ENCODE measurements at places on chromosomes 7 and 10. TPM values are rescaled to one million over a fixed set of nuclear protein-coding genes. Genes with fewer than 3 reads are reported as not detected.

The CELF2 gene
- total RNA-seq, result 32.3 TPM

The MRPS16 gene
- 73.2 TPM for total RNA-seq

The HOXA5 gene
- total RNA-seq, result 7.0 TPM

The RRP12 gene
- total RNA-seq, result 45.3 TPM

The OR2A42 gene
- not detected for total RNA-seq

The TLX1 gene
- total RNA-seq, result not detected

The H2AZ2 gene
- 147 TPM for total RNA-seq

The AEBP1 gene
- total RNA-seq, result 9.5 TPM

- H3K4me1 ChIP-seq, result no peaks in the 10 kb centered on the region
- no peak overlapping the region for H3K4me3 ChIP-seq
- no peak overlapping the region for H3K27ac ChIP-seq
- H3K27me3 ChIP-seq, result no peaks in the 10 kb centered on the region
- no peaks in the 10 kb centered on the region for H3K36me3 ChIP-seq
These were observed 5.8 kb downstream of the GHRHR start for GRCh38 chr7:30969604-30969970.

DNA sequence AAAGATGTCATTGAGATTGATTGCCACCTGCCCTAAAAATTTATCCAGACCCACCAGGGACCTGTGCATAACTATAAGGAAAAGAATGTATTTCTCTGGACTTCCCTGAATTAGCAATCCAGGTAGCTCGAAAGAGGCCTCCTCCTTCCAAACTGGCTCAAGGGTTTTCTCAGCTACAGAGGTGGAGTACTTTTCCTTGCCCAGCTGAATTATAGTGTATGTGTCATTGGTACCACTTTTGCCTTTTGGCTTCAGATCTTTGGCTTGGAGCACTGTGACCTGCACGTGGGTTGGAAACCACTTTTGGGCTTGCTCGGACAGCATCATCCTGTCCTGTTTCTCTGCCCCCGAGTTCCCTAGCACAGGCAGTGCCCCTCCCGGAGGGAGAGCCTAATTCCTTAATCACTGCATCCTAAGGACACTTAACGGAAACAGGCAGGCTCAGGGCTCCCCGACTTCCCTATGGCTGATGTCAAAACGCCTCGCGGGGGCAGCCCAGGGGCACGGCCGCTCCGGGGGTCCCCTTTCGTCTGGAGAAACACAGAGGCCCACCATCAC, 825 bp downstream of the RAB11FIP2 start:
- peak; percentile 64 for DNase-seq
- no peaks in the 10 kb centered on the region for H3K36me3 ChIP-seq
- peak overlapping the region; percentile 92 for H3K27ac ChIP-seq

DNA sequence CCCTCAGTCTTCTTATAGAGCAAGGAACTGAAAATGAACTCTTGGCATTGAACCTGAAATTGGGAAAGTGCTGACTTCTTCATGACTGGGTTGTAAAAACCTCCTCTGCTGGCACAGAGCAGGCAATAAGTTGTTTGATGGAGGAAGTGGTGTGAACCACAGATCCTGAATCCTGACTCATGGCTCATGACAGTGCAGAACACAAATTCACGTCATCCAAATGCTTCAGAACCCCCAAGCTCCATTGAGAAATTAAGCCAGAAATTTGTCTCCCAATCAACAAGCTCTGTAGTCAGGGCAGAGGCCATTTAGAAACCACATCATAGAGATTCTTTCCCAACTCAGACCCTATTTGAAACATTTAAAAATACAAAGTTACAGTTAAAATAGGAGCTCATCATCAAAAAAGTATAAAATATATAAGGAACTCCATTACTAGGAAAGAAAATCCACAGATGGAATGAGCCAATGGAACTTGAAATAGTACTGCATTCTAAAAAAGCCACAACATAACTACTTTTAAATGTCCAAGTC, 10.3 kb upstream of the STK17A start:
- no peak overlapping the region for H3K27ac ChIP-seq
- no peak overlapping the region for H3K4me3 ChIP-seq
- peak; percentile 37 for DNase-seq
- no peaks in the 10 kb centered on the region for H3K36me3 ChIP-seq

DNA sequence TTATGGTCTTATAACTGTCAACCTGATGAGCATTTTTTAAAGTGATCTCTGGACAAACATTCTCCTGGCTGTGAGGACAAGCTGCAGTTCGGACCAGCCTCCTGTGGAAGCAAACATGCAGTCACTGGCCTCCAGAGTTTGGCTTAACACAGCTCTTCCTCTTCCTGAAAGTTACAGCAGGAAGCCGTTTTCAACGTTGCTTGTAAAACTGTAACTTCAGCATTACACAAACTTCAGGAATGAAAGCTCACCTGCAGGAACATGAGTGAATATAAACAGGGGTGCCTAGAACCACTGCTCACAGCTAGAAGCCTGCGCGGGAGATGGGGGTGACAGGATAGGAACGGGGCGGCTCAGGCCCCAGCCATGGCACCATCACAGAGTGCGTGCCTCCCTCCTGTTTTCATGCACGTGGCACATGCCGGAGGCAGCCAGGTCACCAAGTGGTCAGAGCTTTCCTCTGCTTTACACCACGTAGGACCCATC, 292.9 kb upstream of the PITRM1 start:
- H3K27ac ChIP-seq, result peak overlapping the region; percentile 94
- no peaks in the 10 kb centered on the region for H3K27me3 ChIP-seq
- DNase-seq, result no peak

DNA sequence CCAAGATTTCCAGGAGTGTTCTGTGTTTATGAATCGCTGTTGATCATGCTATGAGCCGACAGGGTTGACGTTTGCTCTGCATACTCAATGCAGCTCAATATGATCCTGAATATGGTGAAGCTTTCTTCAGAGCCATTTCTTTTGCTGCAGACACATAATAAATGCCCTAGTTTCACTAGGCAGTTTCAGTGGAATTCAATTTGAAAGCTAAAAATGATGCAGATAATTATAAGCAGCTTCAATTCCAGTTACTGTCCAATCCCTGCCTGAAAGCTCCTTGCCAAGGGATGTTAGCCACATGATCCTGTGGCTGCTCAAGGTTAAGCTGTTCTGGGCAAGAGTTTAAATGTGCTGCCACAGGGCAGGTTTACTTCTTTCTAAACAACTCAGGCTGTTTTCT, 805.6 kb downstream of the NRG3 start:
- no peak for DNase-seq
- H3K4me3 ChIP-seq, result no peak overlapping the region
- H3K4me1 ChIP-seq, result no peaks in the 10 kb centered on the region
- H3K36me3 ChIP-seq, result no peaks in the 10 kb centered on the region
- no peak overlapping the region for H3K27ac ChIP-seq
- no peaks in the 10 kb centered on the region for H3K27me3 ChIP-seq

GRCh38 chr10:35432781-35433338, 96.6 kb downstream of the CCNY start:
- no peak for DNase-seq
- H3K4me3 ChIP-seq, result no peak overlapping the region
- no peak overlapping the region for H3K27ac ChIP-seq
- H3K27me3 ChIP-seq, result no peaks in the 10 kb centered on the region

DNA sequence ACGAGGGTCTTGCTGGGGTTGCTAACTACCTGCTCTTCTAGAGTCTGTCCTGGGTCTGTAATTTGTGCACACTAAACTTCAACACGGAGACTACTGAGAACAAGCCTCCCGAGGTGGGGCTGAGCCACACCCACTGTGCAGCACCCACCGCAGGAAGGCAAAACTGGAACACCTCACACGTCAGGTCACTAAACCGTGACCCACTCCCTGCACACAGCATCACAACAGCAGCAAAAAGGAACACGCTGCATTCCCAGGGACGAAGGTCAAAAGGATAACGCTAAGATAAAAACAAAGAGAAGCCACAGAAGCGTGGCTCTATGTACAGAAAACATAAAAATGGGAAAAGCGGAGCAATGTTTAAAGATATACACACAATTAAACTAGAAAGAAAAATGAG, 170.1 kb downstream of the MAD1L1 start:
- no peaks in the 10 kb centered on the region for H3K4me1 ChIP-seq
- no peaks in the 10 kb centered on the region for H3K27me3 ChIP-seq
- no peak for DNase-seq
- H3K4me3 ChIP-seq, result no peak overlapping the region
- H3K27ac ChIP-seq, result no peak overlapping the region

DNA sequence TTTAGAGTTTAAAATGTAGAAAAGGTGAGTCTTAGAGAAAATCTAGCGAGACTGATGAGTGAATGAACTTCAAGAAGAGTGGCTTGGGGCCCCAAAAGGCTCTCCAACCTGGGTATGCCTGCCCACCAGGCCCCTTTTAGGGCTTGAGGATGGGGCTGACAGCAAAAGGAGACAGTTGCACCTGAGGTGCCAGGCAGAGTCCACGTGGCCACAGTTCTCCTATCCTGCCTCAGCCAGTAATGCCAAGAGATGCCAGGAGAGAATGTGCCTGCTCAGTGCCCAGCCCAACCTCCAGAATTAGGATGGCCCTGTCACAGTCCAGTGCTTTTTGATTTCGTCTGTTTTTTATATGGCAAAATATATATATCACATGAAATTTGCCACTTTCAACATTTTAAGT, 156.5 kb downstream of the SLIT1 start:
- no peak overlapping the region for H3K27ac ChIP-seq
- H3K4me1 ChIP-seq, result peaks cover 16% of the 10 kb centered on the region
- no peaks in the 10 kb centered on the region for H3K27me3 ChIP-seq
- H3K36me3 ChIP-seq, result no peaks in the 10 kb centered on the region
- no peak overlapping the region for H3K4me3 ChIP-seq

DNA sequence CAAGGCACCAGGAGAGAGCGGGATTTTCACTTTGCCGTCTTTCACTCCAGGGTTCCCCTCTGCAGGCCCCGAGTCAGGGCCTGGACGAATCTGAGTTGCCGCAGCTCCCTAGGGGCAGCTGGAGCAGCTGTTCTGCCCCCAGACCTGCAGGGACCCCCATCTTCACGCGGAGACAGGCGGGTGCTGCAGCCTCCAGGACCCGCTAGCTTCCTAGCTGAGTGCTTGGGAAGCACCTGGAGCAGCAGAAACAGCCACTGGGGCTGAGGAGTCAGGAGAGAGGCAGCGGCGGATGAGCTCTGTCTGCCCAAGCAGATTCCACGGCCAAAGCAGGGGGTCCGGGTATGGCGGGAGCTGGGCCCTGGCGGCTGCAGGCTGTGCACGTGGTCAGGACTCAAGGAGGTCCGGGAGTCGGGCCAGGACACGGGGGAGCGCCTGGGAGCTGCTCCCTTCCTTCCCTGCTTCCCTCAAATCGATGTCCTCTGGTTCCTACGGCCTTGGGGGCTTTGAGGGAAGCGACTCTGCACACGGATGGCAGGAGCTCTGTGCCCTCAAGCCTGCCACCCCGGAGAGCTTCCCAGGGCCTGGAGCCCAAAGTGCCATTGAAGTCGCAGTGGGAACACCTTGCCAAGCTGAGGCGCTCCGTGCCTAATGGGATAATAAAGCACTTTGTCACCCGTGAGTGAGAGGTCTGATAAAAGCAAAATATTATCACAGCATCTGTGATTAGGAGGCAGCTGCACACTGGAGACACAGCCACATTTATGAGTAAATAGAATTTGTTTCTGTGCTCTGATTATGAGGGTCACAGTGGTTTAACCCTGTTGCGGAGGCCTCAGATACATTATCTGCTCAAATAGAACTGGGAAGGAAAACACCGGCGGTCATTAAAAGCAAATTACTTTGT, 17.2 kb downstream of the MNX1 start:
- H3K36me3 ChIP-seq, result no peaks in the 10 kb centered on the region
- peaks cover 15% of the 10 kb centered on the region for H3K27me3 ChIP-seq
- no peak overlapping the region for H3K4me3 ChIP-seq
- no peaks in the 10 kb centered on the region for H3K4me1 ChIP-seq
- no peak for DNase-seq

- DNase-seq, result no peak
- no peaks in the 10 kb centered on the region for H3K4me1 ChIP-seq
- H3K27ac ChIP-seq, result no peak overlapping the region
- peaks cover 2% of the 10 kb centered on the region for H3K27me3 ChIP-seq
These were observed 120.2 kb downstream of the TEX36 start for GRCh38 chr10:125562737-125563136.

- no peaks in the 10 kb centered on the region for H3K36me3 ChIP-seq
- peaks cover 27% of the 10 kb centered on the region for H3K4me1 ChIP-seq
These were observed 17.9 kb upstream of the TMEM225B start for GRCh38 chr7:99579956-99580777.

GRCh38 chr7:70615066-70615606, 516.8 kb upstream of the GALNT17 start:
- H3K4me1 ChIP-seq, result peaks cover 12% of the 10 kb centered on the region
- no peak for DNase-seq
- no peaks in the 10 kb centered on the region for H3K27me3 ChIP-seq
- H3K4me3 ChIP-seq, result no peak overlapping the region

DNA sequence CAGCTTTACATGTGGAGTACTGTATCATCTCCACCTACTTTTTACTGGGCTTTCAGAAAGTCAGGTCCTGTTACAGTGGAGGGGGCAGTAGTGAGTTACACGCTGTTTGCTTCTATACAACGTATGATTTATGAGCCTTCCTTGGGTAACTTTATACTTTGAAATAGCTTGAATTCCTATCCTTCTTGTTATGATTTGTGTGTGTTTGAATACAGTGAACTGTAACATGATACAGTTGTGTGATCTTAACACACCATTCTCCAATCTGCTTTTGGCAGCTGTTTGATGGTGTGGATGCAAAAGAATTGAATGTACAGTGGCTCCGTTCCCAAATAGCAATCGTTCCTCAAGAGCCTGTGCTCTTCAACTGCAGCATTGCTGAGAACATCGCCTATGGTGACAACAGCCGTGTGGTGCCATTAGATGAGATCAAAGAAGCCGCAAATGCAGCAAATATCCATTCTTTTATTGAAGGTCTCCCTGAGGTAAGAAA, 41.7 kb downstream of the SP8 start:
- H3K27me3 ChIP-seq, result no peaks in the 10 kb centered on the region
- DNase-seq, result no peak
- H3K27ac ChIP-seq, result no peak overlapping the region
- H3K36me3 ChIP-seq, result no peaks in the 10 kb centered on the region
- no peak overlapping the region for H3K4me3 ChIP-seq
- H3K4me1 ChIP-seq, result no peaks in the 10 kb centered on the region

- H3K36me3 ChIP-seq, result no peaks in the 10 kb centered on the region
- H3K27me3 ChIP-seq, result no peaks in the 10 kb centered on the region
- H3K4me3 ChIP-seq, result no peak overlapping the region
- no peaks in the 10 kb centered on the region for H3K4me1 ChIP-seq
These were observed 37.4 kb upstream of the XPNPEP1 start for GRCh38 chr10:109960682-109961081.

Measured in gastrocnemius medialis (tissue), 4 donors.